ENCODE measurements at places on chromosomes 6 and 20. TPM values are rescaled to one million over a fixed set of nuclear protein-coding genes. Genes with fewer than 3 reads are reported as not detected.
A peak's percentile ranks its signal among the peaks of the same experiment; 100 is the strongest.

DNA sequence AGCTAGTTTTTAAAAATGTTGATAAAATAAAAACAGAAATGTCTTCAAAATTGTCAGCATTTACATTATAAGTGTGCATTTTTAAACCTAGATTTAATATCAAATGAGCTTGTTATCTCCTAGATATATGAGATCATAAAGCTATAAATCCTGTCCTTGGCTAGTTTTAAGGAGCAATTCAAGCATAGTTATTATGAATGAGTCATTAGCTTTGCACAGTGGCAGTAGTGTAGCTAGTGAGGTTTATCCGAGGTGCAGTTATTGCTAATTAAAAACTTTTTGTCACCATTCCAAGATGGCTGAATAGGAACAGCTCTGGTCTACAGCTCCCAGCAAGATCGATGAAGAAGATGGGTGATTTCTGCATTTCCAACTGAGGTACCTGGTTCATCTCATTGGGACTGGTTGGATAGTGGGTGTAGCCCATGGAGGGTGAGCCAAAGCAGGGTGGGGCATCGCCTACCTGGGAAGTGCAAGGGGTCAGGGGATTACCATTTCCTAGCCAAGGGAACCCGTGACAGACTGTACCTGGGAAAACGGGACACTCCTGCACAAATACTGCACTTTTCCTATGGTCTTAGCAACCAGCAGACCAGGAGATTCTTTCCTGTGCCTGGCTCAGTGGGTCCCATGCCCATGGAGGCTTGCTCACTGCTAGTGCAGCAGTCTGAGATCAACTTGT, 108.8 kb upstream of the SYNCRIP start:
- no peak for DNase-seq
- no peak overlapping the region for H3K27ac ChIP-seq
- no peaks in the 10 kb centered on the region for H3K27me3 ChIP-seq
- no peak overlapping the region for H3K4me3 ChIP-seq
- no peaks in the 10 kb centered on the region for H3K36me3 ChIP-seq

GRCh38 chr6:1337791-1338190, 25.9 kb downstream of the FOXQ1 start:
- H3K27me3 ChIP-seq, result peaks cover 6% of the 10 kb centered on the region
- no peak overlapping the region for H3K27ac ChIP-seq
- no peaks in the 10 kb centered on the region for H3K4me1 ChIP-seq
- H3K4me3 ChIP-seq, result no peak overlapping the region
- no peak for DNase-seq
- H3K36me3 ChIP-seq, result no peaks in the 10 kb centered on the region

- H3K27ac ChIP-seq, result no peak overlapping the region
- DNase-seq, result peak; percentile 4
- H3K4me1 ChIP-seq, result no peaks in the 10 kb centered on the region
- no peaks in the 10 kb centered on the region for H3K36me3 ChIP-seq
- no peaks in the 10 kb centered on the region for H3K27me3 ChIP-seq
- H3K4me3 ChIP-seq, result no peak overlapping the region
Measured at GRCh38 chr6:122730775-122731386, 48.6 kb upstream of the FABP7 start.

DNA sequence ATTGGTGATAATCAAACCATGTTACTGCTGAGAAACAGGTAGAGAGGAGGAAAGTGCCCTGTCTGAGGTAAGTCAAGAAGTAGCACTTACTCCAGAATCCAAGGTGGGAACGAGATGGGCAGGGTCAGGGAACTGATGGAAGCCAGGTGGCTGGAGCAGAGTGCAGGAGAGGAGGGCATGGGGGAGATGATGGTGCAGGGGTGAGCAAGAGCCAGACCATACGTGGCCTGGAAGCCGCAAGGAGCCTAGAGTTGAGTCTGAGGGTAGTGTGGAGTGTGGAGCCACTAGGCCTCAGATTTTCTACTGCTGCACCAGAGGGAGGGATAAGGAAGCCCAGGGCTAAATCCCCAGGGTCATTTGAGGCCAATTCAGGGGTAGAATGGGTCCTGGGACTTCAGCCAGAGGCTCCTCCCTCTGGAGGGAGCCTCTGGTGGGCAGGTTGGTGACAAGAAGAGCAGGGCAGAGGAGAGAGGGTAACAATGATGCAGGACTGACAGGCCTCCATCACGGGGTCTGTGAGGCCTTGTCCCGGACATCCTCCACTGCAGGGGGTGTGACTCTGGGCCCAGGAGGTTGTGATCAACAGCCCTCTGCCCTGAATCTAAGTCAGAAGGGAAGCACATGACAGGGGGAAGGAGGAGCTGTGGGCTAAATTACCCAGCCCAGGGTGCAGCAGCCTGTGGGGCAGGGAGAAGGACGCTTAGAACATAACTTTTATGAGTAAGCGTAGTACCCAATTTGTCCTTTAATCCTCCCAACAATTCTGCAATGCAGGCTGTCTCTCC, 28.7 kb downstream of the COX4I2 start:
- H3K4me3 ChIP-seq, result no peak overlapping the region
- peak overlapping the region; percentile 57 for H3K27ac ChIP-seq
- H3K36me3 ChIP-seq, result no peaks in the 10 kb centered on the region
- DNase-seq, result peak; percentile 78
- H3K4me1 ChIP-seq, result peaks cover 76% of the 10 kb centered on the region

DNA sequence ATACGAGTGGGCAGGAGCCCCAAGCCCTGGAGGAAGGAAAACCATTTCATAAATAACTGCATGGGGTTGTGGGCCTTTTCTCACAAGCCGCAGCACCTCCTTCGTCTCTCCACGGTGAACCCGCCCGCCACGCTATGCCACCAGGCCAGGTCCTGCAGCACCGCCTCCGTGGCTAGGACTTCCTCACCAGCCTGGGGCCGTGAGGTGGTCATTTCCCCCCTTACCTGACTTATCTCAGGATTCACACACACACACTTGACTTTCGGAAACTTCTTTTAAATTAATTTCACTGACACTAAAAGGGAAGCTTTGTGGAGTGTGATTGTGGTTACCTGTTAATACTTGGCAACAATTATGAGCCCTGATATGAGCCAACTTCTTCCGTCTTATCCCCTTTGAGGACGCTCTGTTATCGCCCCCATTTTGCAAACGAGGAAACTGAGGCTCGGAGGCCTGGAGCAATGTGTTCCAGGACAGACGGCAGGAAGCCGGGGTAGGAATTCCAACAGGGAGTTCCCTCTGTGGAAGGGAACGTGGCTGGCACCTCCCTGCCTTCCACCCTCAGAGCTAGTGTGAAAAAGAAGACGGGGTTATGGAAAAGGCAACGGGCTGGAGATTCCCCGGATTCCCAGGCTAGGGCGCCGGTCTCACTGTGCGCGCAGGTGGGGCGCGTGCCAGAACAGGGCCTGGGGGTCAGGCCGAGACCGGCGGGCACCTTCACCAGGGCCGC, 817 bp upstream of the SLCO4A1 start:
- H3K36me3 ChIP-seq, result no peaks in the 10 kb centered on the region
- no peak for DNase-seq
- H3K4me1 ChIP-seq, result peaks cover 24% of the 10 kb centered on the region

DNA sequence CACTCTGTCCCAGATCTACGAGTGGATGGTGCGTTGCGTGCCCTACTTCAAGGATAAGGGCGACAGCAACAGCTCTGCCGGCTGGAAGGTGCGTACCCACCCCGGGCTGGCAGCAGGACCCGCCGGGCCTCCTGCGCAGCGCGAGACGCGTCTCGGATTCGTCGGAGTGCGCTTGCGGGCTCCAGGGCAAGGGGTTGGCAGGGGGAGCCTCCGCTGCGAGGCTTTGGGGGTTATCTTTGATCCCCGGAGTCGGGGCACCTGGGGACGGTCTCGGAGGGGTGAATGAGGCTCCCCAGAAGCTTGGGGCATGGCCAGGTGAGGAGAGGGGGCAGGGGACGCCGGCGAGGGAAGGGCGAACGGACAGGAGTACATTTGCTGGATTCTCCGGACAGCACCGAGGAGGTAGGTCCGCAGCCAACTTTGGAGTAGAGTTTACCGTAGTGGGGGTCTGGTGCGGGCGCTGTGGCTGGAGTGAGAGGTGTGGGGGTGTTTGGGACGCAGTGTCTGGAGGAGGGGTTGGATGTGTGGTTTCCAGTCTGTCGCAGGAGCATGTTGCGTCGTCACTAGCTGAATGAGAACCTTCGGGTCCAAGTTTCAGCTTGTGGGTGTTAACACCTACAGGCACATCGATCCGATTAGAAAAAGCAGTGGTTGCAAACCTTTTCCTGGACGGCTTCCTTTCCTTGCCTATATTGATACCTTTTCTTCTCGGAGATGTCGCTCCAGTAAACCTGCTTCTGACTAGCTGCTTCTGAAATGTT, 1.2 kb downstream of the FOXO3 start:
- DNase-seq, result peak; percentile 34
- peak overlapping the region; percentile 99 for H3K27ac ChIP-seq
- no peaks in the 10 kb centered on the region for H3K36me3 ChIP-seq
- peak overlapping the region; percentile 93 for H3K4me3 ChIP-seq

DNA sequence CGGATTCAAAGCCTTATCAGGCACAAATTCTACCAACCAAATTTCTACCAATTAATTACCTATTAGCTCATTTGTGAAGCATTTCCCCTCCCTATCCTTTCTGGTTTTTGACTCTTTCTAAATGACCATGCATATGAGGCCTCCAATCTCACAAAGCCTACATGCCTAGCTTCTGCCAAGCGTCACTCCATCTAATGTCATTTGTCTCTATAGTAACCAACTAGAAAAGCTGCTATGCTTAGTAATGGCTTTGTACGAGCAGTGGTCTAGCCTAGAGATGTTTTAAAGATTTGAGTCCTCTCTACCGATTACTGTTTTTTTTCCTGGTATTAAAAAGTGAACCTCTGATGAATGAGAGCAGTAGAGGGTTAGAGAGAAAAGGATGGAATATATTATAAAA, 4.8 kb upstream of the ASF1A start:
- no peaks in the 10 kb centered on the region for H3K36me3 ChIP-seq
- DNase-seq, result no peak
- no peaks in the 10 kb centered on the region for H3K27me3 ChIP-seq
- no peak overlapping the region for H3K27ac ChIP-seq
- H3K4me3 ChIP-seq, result no peak overlapping the region

DNA sequence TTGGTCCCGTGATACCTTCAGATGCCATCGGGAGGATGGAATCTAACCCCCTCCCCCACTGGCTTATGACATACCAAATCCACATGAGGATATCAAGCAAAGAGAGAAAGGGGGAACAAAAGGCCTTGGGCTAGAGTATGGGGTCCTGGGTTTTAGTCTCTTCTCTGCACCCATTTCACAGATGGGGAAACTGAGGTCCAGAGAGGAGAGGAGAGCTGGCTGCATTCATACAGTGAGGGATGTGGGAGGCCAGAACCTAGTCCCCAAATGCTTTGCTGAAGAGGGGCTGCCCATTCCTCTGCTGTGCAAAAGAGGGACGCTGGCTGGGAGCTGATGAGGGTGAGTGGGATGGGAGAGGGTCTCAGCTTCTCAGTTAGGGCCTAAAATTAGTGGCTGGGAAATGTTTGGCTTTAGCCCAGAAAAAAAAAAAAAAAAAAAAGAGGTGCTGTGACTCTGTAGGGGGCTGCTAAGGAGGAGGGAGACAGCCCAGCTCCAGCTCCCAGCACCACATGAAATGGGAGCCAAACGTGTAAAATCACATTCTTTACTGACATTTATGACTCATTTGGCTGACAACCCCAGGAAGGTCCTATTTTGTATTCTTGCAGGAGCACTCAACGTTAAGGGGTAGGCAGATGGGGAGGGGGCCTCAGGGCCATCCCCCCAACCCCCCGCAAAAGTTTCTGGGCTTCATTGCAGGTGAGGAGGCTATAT, 11.9 kb downstream of the XKR7 start:
- no peaks in the 10 kb centered on the region for H3K27me3 ChIP-seq
- no peaks in the 10 kb centered on the region for H3K36me3 ChIP-seq
- no peaks in the 10 kb centered on the region for H3K4me1 ChIP-seq
- H3K27ac ChIP-seq, result no peak overlapping the region
- no peak for DNase-seq
- H3K4me3 ChIP-seq, result no peak overlapping the region

GRCh38 chr6:130827247-130828149, at the start of gene SMLR1:
TSS of gene SMLR1 (plus strand) at chr6:130827406. CDS start at chr6:130827414, 8 bp downstream.
- H3K36me3 ChIP-seq, result no peaks in the 10 kb centered on the region
- no peak within 1 kb of the TSS for H3K27ac ChIP-seq
- peak; percentile 57 for DNase-seq
- H3K27me3 ChIP-seq, result no peaks in the 10 kb centered on the region
- peaks cover 11% of the 10 kb centered on the region for H3K4me1 ChIP-seq

DNA sequence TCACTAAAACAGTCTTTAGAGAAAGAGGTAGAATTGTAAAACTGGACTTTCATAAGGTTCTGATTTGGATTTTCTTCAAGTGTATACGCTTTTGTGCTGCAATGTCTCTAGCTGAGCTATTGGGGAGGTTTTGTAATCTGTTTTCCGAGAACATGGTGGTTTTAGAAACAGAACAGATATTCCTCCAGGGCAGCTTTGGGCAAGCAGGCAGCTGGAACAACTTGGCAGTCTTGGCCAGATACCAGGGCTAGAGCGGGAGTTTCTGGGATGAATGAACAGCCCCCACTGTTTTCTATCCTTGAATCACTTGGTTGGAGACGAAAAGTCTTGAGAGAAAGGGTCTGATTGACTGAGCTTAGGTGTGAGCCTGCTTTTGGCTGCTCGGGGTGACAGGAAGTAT, 17.1 kb upstream of the ARMC2 start:
- DNase-seq, result no peak
- H3K4me3 ChIP-seq, result no peak overlapping the region
- H3K27me3 ChIP-seq, result no peaks in the 10 kb centered on the region
- H3K36me3 ChIP-seq, result no peaks in the 10 kb centered on the region

- no peak overlapping the region for H3K27ac ChIP-seq
- DNase-seq, result no peak
- H3K4me3 ChIP-seq, result no peak overlapping the region
- H3K27me3 ChIP-seq, result no peaks in the 10 kb centered on the region
- H3K4me1 ChIP-seq, result no peaks in the 10 kb centered on the region
Measured at GRCh38 chr6:38391626-38392579, 247.8 kb downstream of the BTBD9 start.

GRCh38 chr6:8014947-8015346, 49.2 kb downstream of the BLOC1S5 start:
- H3K4me1 ChIP-seq, result no peaks in the 10 kb centered on the region
- H3K4me3 ChIP-seq, result no peak overlapping the region
- H3K36me3 ChIP-seq, result no peaks in the 10 kb centered on the region
- H3K27ac ChIP-seq, result no peak overlapping the region

DNA sequence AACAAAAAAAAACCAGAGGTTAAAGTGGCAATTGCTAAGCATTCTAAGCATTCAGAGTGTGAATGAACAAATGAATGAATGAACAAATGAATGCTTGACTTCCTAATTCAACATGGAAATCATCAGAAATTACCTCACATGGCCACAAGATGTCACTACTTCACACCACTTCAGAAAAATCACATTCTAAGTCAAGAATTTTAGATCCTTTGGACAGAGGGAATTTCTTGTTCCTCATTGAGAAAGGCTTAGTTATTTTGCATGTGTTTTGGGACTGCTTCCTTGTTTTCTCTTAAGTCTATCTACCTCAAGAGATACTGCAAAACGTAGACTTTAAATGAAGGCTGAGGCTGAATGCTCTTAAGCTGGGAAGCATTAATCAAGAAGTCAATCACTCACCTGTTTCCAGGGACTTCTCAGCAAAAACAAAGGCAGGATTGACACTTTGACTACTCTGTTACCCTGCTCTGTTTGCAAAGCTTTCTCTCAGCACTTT, 120.2 kb downstream of the MBOAT1 start:
- H3K36me3 ChIP-seq, result no peaks in the 10 kb centered on the region
- no peaks in the 10 kb centered on the region for H3K4me1 ChIP-seq
- DNase-seq, result no peak
- H3K27ac ChIP-seq, result no peak overlapping the region
- no peaks in the 10 kb centered on the region for H3K27me3 ChIP-seq
- H3K4me3 ChIP-seq, result no peak overlapping the region

The PTPN1 gene
- total RNA-seq, result 35.6 TPM

The REPS1 gene
- 26.4 TPM for total RNA-seq

The ZCCHC3 gene
- total RNA-seq, result 19.8 TPM
